ENCODE measurements at places on chromosomes 4 and X.

DNA sequence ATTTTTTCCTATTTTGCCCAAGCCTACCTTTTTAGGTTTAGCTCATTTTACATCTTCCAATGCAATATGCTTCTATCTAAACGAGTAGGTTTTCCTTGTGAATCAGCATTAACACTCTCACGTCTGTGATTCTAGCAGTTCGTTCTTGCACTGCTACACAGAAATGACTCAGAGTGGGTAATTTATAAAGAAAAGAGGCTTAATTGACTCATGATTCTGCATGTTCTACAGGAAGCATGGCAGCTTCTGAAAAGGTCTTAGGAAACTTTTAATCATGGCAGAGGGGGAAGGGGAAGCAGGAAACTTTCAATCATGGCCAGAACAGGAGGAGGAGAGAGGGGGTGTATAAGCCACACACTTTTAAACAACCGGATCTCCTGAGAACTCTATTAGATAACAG is 44.9 kb downstream of the SPANXN1 start:
- no peak for DNase-seq

- no peak for DNase-seq
Measured at GRCh38 chrX:10126044-10126443, 30.7 kb upstream of the CLCN4 start.

DNA sequence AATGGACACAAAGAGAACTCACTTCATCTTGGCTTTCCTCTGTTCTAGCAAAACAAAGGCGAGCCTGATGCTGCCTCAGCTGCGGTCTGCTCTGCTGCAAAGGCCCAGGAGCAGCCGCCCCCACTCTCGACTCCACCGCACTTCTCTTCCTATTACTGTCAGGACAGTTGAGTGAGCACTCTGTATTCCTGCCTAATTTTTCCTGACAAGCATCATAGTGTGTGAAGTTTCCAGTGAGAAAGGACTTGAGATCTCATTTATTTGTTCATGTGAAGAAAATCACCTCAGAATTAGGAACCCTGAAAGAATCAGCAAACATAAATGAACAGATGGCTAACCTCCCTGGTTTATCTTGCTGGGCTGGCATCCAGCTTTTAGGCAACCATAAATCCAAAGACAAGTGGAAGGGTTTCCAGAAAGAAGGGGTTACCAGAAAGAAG is 15.6 kb downstream of the SCARB2 start:
- no peak for DNase-seq

- DNase-seq = no peak
Measured at GRCh38 chr4:23297327-23297726, 592.5 kb downstream of the PPARGC1A start.

GRCh38 chrX:150446151-150446550 is 83.0 kb downstream of the MAMLD1 start:
- no peak for DNase-seq

DNA sequence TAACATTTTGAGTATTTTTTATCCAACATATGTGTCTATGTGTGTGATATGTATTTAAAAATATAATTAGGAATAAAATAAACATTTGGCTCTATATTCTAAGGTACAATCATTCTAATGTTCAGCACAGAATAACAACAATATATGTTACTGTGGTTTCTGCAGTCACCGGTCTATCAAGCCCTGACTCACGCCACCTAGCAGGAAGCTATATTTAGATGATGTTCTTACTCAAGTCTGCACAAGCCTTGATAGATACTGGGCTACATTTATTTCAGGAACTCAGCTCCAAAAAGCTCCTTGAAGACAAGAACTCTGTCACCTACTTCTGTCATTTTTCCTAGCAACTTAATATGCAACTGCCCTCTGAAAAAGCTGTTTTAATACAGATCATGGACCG is 152.0 kb upstream of the FTHL17 start:
- DNase-seq = no peak

GRCh38 chr4:74455361-74456055 is 10.6 kb downstream of the AREG start:
- no peak for DNase-seq

DNA sequence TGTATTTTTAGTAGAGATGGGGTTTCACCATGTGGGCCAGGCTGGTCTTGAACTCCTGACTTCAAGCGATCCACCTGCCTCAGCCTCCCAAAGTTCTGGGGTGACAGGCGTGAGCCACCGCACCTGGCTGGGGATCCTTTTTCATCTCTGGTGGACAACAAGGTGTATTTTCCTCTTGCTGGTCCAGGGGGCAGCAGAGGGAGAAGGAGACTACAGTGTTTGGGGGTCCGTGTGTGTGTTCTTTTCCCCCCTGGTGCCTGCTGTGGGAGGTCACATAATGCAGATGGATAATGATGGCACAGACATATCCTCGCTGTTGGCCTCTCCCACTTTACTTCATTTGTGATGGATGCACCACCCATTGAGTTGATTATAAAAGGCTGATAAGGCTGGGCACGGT is 39.0 kb upstream of the CD99 start:
- DNase-seq = no peak

- DNase-seq = peak; percentile 35
Measured at GRCh38 chr4:19038231-19038630, 1016.7 kb upstream of the LCORL start.

GRCh38 chr4:153113838-153114105 is 90.5 kb upstream of the TRIM2 start:
- no peak for DNase-seq

Data from spinal cord (tissue), 10 donors.